ENCODE measurements at places on chromosomes 12 and 14.

DNA sequence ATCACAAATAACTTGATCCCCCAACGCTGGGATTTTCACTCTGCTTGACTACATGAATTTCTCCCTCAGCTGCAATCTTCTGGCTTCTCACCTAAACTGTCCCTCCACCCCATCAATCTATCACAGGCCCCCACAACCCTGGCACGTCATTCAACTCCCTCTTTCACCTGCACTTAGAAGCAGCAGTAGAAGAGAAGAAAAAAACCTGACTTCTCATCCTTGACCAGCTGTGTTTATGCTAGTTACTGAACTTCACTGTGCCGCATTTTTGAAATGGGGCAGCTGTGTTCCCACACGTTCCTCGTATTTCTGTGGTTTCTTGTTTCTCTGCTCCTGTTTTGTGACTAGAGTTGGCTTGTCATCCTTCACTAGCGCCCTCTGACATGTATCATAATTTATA lies 35.0 kb downstream of the ITPR2 start:
- DNase-seq, result no peak

GRCh38 chr12:57694459-57695019 lies 607 bp downstream of the OS9 start:
- DNase-seq, result no peak

DNA sequence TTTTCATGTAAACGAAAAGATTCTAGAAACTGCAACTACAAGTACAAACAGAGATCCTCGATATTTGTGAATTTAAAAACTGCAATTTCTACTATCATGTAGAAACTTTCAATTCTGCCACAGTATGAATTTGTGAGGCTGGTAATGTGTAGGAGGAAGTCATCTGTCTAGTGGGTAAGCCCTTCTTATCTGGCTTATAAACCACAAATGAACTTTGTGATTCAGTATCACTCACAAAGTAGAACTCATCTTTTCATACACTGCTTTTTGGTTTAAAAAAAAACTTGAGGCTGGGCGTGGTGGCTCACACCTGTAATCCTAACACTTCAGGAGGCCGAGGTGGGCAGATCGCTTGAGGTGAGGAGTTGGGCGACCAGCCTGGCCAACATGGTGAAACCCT lies 20.7 kb downstream of the GTF2A1 start:
- DNase-seq, result no peak

- DNase-seq, result no peak
Observed at GRCh38 chr12:86735072-86735471, 478.9 kb upstream of the MGAT4C start.

DNA sequence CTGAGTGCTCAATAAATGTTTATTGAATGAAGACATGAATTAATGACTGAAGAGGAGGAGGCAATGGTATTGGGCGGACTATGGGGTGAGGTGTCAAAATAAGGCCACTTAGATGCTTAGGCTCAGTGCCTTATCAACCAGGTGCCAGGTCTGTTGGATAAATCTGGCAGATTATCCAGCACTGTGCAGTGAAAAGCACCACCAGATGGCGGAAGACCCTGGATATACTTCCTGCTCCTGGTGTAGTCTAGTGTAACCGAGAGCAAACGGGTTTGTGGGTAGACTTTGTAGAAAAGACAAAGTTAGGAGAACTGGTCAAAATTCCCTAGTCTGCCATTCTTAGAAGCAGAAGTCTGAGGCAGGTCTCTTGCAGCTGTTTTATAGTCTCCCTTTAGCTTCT lies 306.3 kb downstream of the ATP23 start:
- DNase-seq, result no peak

DNA sequence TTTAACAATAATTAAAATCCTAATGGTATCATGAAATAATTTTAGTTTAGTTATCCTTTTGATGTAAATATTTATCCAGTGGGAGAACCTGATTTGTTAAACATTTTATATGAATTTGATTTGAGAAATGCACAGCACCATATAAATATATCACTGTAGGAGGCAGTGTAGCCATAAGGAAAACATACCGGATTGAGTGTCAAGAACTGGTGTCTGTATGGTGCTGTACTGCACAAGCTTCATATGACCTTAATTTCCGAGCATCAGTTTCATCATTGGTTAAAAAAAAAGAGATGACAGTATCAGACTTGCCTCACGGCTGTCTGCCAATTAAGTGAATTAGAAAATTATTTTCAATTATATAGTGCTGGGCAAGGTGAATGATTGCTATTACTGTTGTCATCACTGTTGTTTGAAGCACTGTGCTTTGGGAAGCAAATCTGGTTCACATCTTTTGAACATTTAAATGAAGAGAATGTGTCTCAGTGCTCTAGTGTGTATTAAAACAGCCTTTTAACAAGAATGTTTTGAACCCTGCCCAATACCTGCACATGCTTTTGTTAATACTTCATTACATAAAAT lies 72.1 kb downstream of the TMTC2 start:
- DNase-seq, result no peak

DNA sequence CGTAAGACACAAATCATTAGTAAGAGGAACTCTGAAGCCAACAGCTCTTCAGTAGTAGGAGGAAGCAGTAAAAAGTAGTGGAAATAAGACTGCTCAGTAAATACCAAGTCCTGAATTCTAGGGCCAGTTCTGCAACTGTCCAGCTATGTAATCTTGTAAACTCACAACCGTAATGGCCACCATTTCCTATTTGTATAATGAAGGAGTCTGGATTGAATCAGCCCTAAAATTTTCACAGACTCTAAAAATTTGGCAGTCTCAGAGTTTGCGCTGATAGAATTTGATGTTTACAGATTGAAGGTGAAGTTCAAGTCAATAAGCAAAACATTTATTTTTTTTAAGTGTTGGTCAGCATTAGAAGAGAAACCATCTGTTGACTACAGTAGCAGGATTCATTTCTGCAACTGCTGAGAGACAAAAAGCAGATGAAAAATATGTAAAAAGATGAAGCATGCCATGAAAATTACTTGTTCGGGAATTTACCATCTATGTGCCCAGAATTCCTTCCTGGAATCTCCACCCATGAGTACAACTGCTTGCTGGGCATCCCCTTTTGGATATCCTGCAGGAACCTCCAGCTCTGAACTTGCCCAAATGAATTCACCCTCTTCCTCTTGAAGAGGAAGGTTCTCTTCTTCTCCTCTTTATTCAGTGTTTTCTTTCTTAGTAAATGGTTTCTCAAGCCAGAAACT lies 47.5 kb downstream of the GALNT4 start:
- no peak for DNase-seq

GRCh38 chr14:34003691-34004090 lies 52.8 kb upstream of the EGLN3 start:
- DNase-seq, result no peak

GRCh38 chr12:20004952-20005351 lies 363.4 kb upstream of the PDE3A start:
- no peak for DNase-seq

DNA sequence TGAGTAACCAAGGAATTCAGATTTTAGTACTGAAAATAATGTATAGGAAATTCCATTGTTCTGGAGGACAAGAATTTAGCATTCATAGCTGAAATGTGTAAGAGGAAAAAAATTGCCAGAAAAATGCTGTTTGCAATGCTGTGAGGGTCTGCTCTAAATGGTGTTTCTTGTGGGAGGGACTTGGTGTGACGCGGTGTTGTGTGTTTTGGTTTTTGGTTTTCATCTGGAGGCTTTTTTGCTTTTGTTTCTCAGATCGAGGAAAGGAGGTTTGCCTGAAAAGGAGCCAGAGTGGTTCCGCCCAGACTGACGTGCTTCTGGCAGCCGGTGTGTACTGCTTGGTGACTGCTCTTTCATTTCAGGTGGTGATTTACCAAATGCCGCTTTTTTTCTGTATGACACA lies 211.8 kb upstream of the HMGA2 start:
- DNase-seq, result no peak

GRCh38 chr12:2323532-2324255 lies 270.9 kb downstream of the CACNA1C start:
- DNase-seq, result no peak

DNA sequence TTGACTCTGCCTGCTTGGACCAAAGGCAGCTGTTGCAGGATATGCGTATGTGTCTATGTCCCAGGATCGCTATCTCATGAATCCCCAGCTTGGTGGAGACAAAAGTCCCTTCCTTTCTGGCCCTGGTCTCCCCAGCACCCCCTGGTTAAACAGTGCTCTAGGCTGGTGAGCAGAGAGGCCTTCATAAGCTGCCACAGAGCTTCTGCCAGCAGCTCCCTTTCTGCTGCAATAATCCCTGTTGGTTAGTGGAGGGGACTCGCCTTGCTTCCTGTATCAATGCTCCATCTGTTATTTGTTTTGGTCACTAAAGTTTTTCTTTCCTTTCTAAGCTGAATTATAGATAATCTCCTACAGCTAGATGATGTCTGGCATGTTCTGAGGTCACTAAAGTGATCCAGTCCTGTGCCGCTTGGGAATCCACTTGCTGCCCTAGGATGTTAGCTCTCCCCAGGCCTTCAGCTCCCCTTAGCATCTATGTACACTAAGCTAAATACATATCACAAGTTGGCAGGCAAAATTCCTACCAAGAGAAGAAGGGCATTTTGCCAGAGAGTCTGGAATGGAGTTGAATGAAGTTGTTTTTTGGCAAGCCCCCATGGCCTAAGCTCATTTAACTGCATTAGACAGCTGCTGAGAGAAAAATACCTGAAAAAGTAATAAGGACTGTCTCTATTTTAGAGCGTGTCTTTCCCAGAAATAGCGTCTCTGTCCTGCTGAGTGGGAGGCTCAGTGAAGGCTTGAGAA lies 47.8 kb downstream of the RDH12 start:
- DNase-seq, result no peak

DNA sequence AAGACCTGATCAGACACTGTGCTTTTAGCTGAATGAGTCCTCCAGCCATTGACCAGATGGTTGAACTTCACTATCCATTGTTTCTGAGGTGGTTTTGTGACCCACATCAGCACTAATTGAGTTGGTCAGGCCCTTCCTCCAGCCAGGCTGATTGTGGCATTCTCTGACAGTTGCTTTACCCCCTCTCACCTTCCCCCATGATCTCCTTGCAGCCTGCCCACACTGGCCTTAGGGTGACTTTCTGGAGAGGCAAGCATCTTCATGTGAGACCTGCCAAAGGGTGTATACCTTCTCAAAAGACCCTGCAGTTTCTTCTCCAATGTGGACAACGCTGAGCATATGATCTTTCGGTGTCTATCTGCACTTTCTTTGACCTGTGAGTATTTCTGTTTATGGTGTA lies 83.9 kb downstream of the GPATCH2L start:
- no peak for DNase-seq

DNA sequence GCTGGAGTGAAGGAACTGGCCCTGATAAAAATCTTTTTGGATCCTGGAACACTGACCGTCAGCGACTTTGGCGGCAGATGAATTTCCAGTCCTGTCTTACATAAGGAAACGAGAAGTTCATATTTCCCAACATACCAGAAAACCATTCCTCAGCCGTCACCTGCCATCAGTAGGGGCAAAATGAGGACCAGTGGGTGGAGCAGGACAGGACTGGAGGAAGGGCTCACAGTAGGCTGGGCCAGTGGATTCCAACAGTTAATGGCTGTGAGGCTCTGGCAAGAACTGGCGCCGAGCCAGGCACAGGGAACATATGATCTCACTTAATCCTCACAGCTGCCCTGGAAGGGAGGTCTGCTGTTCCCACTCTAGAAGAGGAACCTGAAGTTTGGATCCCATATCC lies 67.2 kb upstream of the FAM181A start:
- DNase-seq, result no peak

DNA sequence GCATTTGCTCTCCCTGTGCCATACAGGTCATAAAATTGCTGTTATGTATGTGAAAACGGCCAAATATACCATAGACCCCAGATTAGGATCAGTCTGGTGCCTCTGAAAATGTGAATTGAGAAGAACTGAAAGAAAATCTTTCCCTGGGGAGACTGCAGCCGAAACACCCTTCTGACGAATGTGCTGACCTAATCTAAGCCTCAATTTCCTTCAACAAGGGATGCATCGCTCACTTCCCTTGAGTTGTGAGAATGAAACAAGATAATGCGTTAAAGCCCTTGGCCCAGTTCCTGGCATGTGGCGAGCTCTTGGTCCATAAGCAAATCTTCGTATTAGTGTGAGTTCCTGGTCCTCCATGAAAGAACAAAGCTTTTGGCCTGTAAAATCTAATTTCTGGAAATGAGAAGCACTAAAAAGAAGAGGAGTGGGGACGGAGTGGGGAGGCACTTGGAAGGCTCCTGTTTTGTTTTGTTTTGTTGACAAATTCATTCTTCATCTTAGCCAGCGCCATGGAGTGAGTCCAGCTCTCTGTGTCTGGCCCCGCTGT lies 49.5 kb upstream of the RTRAF start:
- no peak for DNase-seq

GRCh38 chr12:40614923-40615322 lies 77.3 kb upstream of the CNTN1 start:
- no peak for DNase-seq

- no peak for DNase-seq
Observed at GRCh38 chr14:99127651-99128167, 144.3 kb downstream of the BCL11B start.

DNA sequence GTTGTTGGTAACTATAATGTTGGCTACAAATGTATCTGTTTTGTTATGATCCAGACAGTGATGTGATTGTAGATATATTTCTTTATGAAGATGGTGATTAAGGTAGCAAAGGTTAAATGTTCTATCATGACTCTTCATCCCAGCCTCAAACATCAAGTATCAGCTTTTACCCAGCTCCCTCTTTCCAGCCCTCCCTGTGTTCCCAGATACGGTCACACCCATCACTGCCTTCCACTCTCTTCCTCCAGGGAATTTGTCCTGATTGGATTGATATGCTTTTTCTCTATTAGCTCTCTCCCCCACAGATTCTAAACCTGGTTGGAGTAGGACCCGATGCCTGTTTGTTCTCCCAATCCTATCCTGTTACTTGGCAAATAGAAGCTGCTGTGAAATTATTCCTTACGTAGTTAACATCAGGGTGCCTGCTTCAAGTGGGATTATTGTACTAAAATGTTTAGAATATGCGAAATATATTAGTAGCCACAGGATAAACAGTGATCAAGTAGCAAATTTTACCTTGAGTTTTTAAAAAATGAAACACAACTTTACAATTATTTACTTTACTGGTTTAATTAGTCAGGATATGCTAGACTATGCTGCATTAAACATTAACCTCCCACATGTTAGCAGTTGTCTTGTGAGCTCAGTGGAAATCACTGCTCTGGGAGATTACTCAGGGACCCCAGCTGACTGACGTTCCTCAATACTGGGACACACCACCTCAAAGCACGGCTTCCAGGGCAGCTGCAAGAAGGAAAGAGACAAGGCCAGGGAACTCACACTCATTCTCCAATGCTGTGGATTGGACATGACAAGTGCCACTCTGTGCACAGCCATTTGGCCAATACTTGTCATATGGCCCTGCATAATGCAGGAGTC lies 165.3 kb downstream of the ALX1 start:
- no peak for DNase-seq

- DNase-seq, result peak; percentile 15
Observed at GRCh38 chr14:70045844-70046535, 142.8 kb downstream of the SLC8A3 start.

DNA sequence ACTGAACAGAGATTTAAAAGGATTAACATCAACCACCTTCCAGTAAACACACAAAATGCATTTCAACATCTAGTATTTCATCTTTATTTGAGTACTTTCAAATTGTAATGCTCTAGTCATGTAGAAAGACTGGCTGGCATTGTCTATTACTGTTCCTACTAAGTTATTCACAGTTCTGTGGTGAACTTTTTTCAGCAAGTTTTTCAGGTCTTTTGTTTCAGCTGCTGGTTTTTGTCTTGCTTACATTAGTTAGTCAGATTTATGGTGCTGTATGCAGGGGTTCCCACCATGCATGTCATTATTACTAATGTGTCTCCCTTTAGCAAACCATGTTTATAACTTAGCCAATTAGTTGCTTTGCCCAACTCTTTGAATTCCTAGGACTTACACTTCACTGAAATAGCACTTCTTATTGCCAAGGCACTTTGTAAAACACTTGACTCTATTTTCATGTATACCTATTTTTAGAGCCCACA lies 253.4 kb upstream of the KITLG start:
- DNase-seq, result no peak
